GM10248 (cell line): ENCODE measurements at places on chromosomes 11 and 22.

DNA sequence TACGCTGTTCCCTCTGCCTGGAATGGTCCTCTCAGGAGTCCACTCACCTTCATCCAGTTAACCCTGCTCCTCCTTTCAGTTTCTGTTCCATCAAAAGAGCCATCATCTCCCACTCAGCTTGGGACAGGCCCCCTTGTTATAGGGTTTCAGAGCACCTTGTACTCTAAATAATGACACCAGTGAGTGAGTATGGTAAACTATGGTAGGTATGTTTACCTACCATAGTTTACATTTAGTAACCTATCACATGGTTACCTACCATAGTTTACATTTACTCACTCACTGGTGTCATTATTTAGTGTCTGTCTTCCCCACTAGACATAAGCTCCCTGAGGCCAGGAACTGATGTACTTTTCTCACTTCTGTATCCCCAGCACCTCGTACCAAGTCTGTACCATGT is 130.2 kb upstream of the SESN3 start:
- no peak for DNase-seq

- no peak for DNase-seq
These were observed 67.8 kb upstream of the CHST1 start for GRCh38 chr11:45733176-45733575.

GRCh38 chr11:10669258-10670033 is 24.1 kb downstream of the IRAG1 start:
- DNase-seq = no peak

GRCh38 chr11:65491614-65492386 is 7.0 kb upstream of the MALAT1 start:
- DNase-seq = peak; percentile 15

GRCh38 chr22:39956932-39957664 is 3.1 kb upstream of the TMA7B start:
- peak; percentile 40 for DNase-seq

DNA sequence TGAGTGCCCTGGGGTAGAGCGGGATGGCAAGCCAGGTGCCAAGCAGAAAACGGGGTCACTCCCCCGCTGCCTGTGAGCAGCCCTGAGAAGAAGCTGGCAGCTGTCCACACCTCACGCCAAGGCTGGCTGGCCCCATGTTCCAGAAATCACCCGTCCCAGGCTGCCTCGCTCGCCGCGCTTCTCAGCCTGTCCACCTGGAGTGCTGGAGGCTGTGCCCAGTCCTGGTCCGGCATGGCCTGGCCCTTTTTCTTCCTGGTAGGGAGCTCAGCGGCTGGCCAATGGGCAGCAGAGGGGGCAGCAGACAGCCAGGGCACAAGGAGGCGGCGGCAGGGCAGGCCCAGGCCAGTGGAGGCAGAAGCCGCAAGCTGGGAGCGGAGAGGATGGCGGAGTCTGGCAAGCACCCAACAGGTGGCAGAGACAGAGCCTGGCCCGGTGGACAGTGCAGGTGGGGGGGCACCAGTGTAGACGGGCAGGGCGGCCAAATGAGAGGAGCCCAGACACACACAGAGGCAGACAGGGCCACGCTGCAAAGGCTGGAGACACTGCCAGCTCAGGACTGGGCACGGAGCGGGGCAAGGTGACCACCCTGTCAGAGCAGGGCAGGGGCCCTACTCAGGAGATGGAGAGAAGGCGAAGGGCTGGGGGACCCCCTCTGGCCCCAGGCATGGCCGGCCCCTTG is 37.2 kb upstream of the TH start:
- no peak for DNase-seq

- peak; percentile 41 for DNase-seq
These were observed 9.2 kb upstream of the GAS2 start for GRCh38 chr11:22657101-22657694.

- no peak for DNase-seq
These were observed 82.8 kb downstream of the SPATA19 start for GRCh38 chr11:133762538-133762937.

- DNase-seq = no peak
These were observed 109.4 kb upstream of the ANO1 start for GRCh38 chr11:69968396-69969347.

DNA sequence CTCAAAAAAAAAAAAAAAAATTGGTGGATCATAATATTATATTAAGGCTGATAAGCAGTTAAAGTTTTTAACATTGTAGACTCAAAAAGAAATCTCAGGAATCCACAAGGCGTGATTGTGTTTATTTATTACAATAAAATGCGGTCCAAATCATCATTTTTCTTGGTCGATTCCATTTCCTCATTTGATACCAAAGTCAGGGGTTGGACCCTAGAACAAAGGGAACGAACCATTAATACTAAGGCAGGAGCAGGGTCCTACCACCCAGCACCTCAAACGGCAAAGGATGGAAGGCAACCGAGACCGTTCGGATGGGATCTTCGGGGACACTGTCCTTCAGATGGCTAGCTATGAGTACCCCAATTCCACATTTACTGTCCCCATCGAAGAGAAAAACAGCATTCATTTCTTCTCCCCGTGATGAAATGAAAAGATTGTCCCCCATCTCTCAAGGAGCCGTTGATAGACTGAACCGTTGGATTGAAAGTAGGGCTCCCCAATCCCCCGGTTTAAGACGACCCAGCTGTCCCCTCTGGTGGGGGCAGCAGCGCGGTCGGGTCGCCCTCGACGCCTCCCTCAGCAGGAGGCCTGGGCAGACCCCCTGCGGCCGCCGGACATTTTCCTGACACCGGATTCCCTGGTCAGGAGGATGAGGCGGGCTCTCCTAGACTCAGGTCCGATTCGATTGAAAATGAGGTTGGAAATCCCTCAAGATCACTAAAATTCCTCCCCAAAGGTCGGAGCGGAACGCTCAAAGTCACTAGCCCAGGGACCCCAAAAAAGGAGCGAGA is 607 bp downstream of the DMC1 start:
- DNase-seq = no peak

GRCh38 chr11:67178421-67178820 is 59.4 kb downstream of the KDM2A start:
- no peak for DNase-seq

DNA sequence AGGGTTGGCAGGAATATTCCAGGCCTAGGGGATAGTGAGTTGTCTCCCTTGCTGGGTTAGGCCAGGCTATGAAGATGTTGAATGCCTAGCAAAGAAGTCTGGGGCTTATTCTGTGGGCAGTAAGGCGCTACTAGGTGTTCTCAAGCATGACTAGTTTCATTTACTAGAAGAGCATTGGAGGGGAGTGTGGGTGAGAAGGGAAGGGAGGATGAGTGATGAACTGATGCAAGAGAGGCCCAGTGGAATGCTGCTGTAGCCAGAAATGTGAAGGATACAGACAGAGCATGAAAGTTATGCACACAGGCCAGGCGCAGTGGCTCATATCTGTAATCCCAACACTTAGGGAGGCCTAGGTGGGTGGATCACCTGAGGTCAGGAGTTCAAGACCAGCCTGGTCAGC is 33.5 kb downstream of the POU2F3 start:
- DNase-seq = no peak

DNA sequence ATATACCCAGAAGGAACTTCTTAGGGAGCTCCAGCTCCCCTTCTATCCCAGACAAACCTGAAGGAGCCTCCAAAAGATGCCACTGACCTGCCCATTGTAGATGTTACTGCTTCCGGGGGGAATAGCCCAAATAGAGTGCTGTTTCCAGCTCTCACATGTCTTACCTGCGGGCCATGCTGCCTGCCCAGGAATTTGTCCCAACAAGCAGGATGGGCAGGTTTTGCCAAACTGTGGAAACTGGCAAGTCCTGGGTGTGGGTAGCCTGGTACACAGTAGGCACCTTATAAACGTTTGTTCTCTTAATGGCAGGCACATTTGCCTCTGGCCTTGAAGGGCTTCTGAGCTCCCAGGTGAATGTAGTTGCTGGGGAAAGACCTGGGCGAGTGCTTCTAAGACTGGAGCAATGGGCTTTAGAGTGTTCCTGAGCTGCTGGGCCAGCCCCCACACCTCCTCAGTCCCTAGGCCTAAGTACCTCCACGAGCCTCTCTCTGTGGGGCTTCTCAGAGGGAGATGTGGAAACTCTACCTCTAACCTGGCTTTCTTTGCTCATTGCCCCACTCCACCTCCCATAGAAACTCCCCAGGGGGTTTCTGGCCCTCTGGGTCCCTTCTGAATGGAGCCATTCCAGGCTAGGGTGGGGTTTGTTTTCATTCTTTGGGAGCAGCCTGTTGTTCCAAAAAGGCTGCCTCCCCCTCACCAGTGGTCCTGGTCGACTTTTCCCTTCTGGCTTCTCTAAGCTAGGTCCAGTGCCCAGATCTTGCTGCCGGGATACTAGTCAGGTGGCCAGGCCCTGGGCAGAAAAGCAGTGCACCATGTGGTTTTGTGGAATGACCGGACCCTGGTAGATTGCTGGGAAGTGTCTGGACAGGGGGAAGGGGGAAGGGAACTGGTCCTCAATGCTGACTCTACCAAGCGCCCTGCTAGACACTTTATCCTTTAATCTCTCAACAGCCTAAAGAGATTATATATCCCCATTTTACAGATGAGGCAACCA is 37.2 kb downstream of the LIMK2 start:
- DNase-seq = no peak

GRCh38 chr11:44634401-44635281 is 69.2 kb downstream of the CD82 start:
- peak; percentile 15 for DNase-seq

DNA sequence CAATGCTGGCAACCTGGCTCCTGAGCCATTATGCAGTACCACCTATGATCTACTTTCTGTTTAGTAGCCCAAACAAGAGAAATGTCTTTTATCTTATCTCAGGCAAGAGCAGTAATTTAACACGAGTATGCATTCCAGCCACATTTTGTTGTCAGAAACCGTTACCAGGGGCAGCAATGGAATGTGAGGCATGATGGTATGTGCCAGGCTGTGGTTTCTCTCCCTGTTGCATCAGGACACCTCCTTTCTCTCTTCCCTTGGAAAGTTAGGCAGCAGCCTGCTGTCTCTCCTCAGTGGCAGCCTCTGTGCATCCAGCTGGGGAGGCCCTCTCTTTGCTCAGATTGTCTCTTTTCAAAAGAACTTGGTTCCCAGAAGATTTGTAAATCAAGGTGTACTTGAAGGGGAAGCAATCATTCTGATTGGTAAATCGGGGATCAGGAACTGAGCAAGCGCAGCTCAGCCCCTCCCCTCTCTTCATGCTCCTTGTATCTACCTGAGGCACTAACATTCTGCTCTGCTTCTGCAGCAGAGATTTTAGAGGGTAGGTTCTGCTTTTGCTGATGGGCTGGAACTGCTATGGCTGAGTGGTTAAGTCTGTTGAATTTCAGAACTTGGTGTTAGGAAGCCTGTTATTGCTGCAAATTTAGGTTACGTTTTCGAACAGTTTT is 229.2 kb downstream of the ADAMTS15 start:
- no peak for DNase-seq

DNA sequence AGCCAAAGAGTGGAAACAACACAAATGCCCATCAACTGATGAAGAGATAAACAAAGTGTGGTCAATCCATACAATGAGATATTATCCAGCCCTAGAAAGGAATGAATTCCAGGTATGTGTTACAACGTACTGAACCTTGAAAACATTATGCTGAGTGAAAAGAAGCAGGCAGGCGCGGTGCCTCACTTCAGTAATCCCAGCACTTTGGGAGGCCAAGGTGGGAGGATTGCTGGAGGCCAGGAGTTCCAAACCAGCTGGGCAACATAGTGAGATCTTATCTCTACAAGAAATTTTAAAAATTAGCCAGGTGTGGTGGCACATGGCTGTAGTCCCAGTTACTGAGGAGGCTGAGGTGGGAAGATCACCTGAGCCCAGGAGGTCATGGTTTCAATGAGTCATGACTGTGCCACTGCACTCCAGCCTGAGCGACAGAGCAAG is 24.6 kb upstream of the TESMIN start:
- no peak for DNase-seq

GRCh38 chr11:118929501-118930093 is 3.9 kb upstream of the BCL9L start:
- DNase-seq = peak; percentile 66

GRCh38 chr22:16845465-16845864 is 20.3 kb upstream of the XKR3 start:
- no peak for DNase-seq

DNA sequence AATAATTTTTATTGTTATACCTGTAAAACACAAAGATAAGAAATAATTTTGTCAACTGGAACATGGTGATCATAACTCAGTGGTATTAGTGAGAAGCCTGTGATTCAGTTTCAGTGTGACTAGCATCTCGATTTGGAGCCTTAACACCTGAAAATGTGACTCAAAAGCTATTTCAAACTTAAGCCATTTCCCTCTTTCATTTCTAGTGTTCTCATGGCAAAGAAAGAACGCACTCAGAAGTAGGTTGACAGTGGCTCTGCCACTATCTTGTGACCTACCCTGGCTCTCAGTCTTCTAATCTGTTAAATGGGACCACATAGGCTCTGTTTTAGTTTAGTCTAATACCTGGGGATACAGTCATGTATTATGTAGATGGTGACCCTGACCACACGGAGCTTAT is 62.7 kb downstream of the ISX start:
- DNase-seq = peak; percentile 68

DNA sequence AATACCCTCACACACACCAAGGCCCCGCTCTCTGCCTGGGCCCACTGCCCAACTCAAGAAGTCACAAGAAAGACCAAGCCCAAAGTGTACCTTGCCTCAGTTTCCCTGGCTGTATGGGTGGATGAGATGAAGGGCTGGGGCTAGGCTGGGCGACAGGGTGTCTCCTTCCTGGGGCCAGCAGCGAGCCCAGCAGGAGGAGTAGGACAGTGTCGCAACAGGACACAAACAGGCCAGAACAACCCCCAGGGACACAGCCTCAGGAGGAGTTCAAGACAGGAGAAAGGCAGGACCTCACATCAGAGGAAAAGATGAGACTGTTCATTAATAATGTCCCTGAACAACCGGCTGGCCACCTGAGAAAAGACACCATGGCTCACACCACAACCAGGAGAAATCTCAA is 13.3 kb downstream of the CSNK1E start:
- no peak for DNase-seq

DNA sequence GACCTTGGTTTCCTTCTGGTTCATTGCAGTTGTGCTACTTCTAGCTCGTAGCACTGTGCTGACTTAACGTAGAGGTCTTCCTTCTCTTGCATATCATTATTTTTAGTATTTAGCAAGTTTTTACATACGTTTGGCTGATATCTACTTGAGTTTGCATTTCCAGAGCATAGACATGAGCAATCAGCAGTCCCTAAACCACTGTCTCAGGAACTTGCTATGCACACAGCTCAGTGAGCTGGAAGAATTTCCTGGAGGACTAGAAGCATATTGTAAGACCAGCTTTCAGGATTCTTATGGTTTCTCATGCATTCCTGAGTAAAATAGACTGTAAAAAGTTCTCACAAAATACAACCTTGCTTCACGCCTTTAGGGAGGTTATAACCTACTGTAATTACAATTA is 226.7 kb upstream of the PDGFD start:
- no peak for DNase-seq

GRCh38 chr11:17692931-17693330 is 26.4 kb upstream of the MYOD1 start:
- DNase-seq = no peak

- no peak for DNase-seq
These were observed 22.0 kb downstream of the TP53AIP1 start for GRCh38 chr11:128920666-128921065.

DNA sequence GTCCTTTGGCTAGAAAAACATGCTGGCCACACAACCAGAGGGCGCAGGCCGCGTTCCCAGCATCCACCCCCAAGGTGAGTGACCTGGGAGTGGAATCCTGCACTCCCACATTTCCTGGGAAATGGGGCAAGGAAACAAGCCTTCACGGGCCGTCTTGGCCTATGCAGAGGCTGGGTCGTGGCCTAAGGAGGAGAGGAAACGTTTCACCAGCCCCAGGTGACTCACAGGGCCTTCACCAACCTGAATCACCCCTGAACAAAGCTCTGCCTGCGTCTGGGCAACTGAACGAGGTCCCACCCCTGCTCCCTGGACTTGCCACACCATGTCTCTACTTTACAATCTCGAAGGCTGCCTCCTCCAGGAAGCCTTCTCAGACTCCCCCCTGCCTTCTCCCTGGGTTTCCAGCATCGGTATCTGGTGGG is 13.2 kb downstream of the MYH9 start:
- no peak for DNase-seq
